ENCODE measurements at places on chromosomes 12 and 14. TPM values are rescaled to one million over a fixed set of nuclear protein-coding genes. Genes with fewer than 3 reads are reported as not detected.

The CHGA gene
- polyA plus RNA-seq, result not detected

The PDZRN4 gene
- polyA plus RNA-seq, result not detected

The SERPINA3 gene
- not detected for polyA plus RNA-seq

The TWF1 gene
- 12.7 TPM for polyA plus RNA-seq

The GZMH gene
- polyA plus RNA-seq, result 11.3 TPM

The GRIP1 gene
- 4.2 TPM for polyA plus RNA-seq

The ENDOU gene
- polyA plus RNA-seq, result not detected

The ACRBP gene
- 0.43 TPM for polyA plus RNA-seq

Measured in naive thymus-derived CD8-positive, alpha-beta T cell (primary cell).